ENCODE measurements at places on chromosomes 2 and 18. TPM values are rescaled to one million over a fixed set of nuclear protein-coding genes. Genes with fewer than 3 reads are reported as not detected.

DNA sequence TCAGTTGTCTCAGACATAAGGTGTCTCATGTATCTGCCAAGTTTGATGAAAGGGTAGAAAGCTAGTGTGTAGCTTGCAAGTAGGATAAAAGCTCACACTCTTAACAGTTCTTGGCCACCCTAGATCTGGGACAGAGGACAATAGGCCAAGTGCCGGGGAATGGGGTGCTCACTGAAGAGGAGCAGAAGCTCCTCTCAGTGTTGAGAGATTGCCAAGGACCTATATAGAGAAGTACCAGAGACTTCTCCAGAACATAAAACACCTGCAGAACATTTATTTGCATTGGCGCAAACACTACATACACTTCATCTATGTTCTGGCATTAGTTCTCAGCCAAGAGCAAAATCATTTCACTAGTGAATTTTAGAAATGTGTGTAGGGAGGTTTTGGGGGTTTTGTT lies 2.9 kb upstream of the GTF3C3 start:
- no peak for DNase-seq

DNA sequence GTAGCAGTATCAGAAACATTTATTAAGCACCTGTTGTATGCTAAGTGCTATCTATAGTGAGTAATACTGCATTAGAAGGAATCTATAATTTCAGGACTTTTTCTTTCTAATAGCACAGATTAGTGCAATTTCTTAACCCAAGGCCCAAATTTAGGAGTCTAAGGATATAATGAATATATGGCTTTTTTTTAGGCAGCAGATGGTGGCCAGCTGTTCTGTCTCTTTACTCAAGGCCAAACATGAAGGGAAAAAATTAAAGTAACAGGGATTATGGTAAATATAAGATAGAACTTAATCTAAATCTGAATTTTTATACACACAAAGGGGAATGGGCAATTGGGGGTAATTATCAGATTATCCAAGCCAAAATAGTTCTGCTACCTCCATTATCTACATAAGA lies 230.6 kb upstream of the SP5 start:
- DNase-seq: no peak

- no peak for DNase-seq
These were observed 65.0 kb downstream of the ZNF385B start for GRCh38 chr2:179796213-179797007.

DNA sequence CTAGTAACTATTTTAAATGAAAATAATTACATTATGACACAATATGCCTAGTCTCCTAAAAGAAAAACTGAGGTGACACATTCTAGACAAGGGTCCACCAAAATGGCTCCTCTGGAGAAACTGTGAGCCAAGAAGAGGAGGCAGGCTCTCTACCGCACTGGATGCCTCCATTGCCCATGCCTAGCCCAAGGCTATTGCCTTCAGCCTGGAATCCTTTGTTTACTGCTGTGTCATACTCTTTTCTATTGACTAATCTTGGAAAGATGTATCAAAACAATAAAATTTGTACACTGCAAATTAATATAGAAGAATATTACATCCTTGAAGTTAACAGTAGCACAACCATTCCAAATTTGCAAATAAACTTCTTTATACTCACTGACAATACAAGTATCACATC lies 167.1 kb downstream of the RAB3GAP1 start:
- DNase-seq: no peak

GRCh38 chr2:42359965-42360483 lies 993 bp downstream of the COX7A2L start:
- no peak for DNase-seq

DNA sequence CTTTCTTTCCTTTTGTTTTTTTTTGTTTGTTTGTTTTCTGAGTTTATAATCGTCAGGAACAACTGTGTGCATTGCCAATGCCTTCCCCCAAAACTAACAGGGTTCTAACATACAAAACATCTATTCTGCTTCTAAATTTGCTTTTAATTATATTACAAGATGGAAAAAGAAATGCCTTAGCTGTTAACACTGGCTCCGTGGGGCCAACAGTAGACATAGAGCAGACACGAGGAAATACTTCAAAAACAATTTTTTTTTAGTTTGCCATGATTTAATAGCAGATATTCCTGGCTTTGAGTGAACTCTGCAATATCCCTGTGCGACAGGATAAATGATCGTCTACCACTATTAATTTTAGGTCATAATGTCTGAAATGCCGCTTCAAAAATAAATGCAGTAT lies 153.3 kb upstream of the HNRNPA3 start:
- DNase-seq: no peak

AGXT gene
- 0.12 TPM for polyA plus RNA-seq

MAP3K19 gene
- polyA plus RNA-seq: 0.73 TPM

POTEJ gene
- polyA plus RNA-seq: not detected
